ENCODE measurements at places on chromosomes 5 and 9.

GRCh38 chr5:15234911-15235310 is 265.1 kb upstream of the FBXL7 start:
- no peak for DNase-seq

DNA sequence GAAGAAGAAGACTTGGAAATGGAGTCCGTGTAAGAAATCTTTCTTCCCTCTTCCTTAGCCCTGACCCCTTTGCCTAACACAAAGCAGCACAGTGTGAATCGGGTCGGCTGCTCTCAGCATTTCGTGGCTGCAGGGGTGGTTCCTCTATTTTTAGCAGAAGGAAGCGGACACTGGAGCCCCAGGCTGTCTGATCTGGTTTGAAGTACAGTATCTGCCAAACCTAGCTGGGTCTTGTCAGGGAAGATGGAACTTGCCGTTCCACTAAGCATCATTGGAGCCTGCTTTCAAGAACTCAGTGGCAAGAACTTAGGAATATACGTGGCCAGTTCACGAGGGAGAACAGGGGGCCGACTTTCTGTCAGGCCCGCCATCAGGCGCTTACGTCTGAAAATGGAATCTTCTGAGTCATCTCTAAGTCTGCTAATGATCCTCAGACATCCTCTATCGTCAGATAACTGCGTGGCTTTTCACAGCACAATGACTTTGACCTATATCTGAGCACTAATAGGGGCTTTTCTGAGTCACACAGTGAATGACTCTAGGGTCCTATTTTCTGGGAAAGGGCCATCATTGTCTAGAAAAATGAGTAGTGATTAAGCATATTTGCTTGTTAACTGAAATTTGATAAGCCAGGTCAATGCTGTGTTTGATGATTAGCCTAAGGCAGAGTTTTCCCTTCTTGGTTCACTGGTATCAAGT is 43.3 kb upstream of the NCS1 start:
- DNase-seq, result peak; percentile 79

GRCh38 chr9:87007711-87008366 is 60.5 kb upstream of the GAS1 start:
- no peak for DNase-seq

GRCh38 chr5:5658226-5658625 is 235.7 kb downstream of the ICE1 start:
- DNase-seq, result no peak

DNA sequence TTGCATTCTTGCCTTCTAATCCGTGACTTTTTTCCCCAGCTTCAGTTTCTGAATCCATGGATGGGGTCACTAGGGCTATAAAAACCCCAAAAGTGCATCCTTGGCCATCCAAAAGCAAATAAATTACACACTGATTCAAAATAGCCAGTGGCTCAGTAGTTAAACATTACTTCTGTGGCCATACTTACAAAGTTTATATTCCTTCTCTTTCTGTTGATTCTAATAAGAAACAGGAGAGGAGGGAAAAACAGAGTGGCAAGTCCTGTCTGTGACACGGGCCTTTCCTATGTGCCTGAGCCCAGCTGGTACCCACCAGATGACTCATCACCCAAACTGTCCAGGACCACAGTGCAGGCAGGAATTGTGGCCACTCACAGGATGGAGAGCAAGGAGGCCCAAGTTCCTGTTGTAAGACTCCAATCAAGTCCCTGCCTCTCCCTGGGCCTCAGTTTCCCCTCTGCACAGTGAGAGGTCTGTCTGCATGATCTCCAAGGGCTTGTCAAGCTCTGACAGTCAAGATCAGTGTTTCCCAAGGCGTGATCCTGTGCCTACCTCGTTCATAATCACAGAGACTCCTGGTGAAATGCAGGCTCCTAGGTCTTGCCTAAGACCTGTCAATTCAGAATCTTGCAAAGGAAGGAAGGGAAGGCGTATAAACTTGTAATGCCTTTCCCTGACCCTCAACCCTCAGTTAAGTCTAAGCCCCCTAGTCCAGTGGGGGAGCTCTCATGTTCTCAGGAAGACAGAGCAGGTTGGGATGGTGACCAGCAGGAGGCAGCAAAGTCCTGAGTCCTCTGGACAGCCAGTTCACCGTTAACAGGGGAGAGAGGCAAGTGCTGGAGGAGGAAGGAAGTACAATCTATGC is 29.5 kb downstream of the TNIP1 start:
- peak; percentile 50 for DNase-seq
